ENCODE measurements at places on chromosomes 3 and 15.
A peak's percentile ranks its signal among the peaks of the same experiment; 100 is the strongest.

DNA sequence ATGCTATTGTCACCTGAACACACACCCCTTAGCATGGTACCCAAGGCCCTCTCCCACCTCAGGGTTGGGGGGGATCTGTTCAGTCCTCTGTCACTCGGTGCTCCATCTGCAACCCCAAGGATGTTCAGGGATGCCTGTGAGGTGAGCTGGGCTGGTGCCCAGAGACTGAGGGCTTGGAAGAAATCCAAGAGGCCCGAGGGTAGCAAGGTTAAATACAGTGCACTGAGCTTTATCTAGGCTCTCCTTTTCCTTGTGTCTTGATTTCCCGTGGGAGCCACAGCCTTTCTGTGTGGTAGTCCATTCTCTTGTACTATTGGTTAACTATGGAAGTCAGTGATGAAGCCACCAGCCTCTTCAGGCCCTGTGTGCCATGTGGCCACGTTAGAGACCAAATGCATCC is 18.7 kb upstream of the WNT5A start:
- DNase-seq, result no peak

DNA sequence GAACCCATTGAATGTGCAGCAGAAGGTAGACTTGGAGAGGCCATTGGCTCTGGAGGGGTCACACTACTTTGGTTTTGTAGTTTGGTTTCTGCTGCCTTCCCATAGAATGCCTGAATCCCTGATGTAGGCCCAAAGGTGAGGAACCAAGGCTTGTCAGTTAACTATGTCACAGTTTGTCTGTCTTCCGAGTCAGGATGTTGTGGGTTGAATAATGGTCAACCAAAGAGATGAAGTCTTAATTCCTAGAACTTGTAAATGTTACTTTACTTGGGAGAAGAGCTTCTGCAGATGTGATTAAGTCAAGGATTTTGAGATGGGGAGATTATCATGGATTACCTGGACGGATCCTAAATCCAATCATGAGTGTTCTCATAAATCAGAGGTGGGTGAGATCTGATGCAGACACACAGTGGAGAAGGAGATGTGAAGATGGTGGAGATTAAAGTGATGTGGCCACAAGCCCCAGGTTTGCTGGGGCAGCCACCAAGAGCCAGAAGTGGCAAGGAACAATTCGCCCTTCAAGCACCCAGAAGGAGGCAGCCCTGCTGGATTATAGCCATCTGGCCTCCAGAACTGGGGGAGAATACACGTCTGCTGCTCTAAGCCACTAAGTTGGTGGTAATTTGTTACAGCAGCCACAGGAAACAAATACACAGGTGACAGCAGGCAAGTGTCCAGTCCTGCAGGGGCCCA is 2.3 kb upstream of the CCR8 start:
- DNase-seq, result no peak

GRCh38 chr15:29106116-29106515 is 163.5 kb downstream of the NSMCE3 start:
- no peak for DNase-seq

GRCh38 chr3:132343018-132343612 is 25.9 kb downstream of the ACP3 start:
- peak; percentile 1 for DNase-seq

- no peak for DNase-seq
Observed at GRCh38 chr3:99351122-99351521, 287.3 kb upstream of the COL8A1 start.

DNA sequence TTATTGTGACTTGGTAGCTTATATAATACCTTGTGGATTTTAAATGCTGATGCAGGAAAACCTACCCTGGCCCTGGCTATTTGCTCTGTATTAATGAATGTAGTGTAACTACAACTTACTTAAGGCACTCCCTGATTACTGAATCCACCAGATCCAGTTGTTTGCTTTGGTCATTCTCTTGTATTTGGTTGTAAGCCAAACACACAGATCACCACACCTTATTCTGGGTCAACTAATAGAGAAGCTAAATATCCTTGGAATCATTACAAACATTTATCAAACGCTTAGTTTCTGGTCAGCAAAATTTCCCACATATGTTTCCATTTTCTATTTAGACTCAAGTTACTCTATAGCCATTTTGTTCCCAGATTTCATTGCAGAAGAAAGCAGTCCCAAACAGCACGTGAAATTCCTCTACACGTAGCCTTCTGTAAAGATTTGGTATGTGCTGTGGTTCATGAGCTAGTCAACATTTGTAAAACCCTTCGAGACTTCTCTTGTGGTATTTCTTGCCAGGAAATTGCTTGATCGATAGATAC is 322.6 kb downstream of the MEX3B start:
- no peak for DNase-seq

GRCh38 chr15:79416876-79417275 is 15.3 kb upstream of the MINAR1 start:
- DNase-seq, result no peak

DNA sequence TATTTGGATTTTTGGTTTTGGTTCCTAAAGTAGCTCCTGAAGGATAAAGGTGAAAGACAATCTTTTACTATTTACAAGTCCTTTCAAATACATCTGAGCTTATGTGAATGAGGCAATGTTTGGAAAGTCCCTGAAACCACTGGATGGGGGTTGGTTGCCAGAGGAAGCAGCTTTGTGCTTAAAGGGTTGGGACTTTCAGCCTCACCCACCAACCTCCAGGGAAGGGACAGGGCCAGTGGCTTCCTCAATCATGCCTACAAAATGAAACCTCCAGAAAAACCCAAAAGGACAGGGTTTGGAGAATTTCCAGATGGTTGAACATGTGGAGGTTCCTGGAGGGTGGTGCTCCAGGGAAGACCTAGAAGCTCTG is 20.9 kb upstream of the ABHD17C start:
- DNase-seq, result no peak

DNA sequence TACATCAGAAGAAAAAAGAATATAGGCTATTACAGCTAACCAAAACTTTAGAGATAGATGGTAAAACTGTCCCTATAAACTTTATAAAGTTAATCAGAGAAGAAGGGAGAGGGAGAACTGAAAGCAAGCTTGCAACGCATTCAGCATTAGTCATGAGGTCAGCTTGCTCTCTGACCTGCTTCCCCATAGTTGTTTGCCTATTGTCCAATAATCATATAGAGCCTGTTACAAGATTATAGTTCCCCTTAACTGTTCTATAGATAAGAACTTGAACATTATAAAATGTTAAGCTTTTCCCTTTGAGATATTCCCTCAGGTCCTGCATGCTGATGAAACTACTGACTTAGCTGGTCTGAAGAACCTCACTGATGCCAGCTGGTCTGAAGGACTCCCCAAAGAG is 74.5 kb downstream of the CPNE4 start:
- no peak for DNase-seq

DNA sequence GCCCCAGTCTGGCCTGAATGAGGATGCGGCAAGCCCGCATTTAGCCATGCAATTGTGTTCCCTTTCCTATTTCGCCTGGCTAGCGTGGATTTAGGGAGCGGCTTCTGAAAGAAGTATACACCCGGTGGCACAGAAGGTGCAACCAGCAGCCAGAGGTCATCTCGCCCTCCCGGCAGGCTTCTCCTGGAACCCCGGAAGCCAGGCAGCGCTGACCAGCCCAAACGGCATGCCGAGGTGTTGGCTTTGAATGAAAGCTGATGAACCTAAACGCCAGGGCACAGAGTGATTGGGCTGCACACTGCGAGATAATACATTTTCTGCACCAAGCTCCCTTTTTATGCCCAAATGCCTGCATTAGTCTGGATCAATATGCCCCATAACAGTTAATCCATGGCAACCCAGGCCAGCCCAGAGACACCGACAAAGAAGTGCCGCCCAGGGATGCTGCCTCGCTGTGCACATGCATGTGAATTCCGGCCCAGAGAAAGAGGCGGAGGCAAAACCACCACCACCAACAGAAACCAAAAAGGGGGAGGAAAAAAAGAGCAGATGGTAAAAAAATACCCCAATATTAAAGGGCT is 1.4 kb downstream of the SRGAP3 start:
- DNase-seq, result no peak

GRCh38 chr15:36432161-36432560 is 147.3 kb upstream of the CDIN1 start:
- DNase-seq, result no peak

- DNase-seq, result no peak
Observed at GRCh38 chr15:98397419-98397818, 250.9 kb upstream of the IGF1R start.

DNA sequence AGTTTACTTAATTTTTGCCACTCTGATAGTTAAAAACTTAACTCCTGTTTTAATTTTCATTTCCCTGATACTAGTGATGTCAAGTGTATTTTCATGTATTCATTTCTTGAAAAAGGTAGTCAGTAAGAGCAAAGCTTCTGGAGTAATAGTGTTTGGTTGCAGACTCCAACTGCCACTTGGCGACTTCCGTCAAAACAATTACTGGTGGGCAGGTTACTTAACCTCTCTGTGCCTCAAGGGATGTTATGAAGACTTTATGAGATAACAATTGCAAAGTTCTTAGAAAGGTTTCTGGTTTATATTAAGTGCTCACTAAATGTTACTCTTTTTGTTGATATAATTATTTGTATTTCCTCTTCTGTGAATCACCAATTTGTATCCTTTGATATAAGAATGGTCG is 129.7 kb downstream of the NFKBIZ start:
- no peak for DNase-seq

- no peak for DNase-seq
Observed at GRCh38 chr3:126170073-126170777, 10.2 kb downstream of the ALDH1L1 start.

GRCh38 chr3:68943753-68944500 is 11.6 kb upstream of the TAFA4 start:
- DNase-seq, result no peak

DNA sequence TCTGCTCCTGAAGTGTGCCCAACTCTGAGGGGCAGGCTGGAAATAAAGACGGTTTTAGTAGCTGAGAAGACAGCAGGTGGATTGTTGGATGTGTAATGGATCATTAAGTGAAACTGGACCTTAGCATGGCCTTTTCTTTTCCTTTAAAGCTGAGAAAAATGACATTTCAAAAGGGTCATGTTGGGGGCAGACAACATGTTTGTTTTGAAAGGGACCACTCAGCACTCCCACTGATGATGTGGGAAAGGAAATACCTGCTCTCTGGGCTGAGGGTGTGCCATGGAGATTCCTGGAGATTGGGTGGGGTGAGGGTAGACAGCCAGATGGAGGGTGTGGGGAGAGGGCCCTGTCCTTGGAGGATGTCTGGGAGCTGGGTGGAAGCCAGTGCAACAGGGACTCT is 38.4 kb downstream of the ANAPC13 start:
- DNase-seq, result no peak
